ENCODE measurements at places on chromosomes 2 and 18.
A peak's percentile ranks its signal among the peaks of the same experiment; 100 is the strongest.

- DNase-seq = no peak
Measured at GRCh38 chr2:145186303-145186702, 666.4 kb upstream of the ZEB2 start.

DNA sequence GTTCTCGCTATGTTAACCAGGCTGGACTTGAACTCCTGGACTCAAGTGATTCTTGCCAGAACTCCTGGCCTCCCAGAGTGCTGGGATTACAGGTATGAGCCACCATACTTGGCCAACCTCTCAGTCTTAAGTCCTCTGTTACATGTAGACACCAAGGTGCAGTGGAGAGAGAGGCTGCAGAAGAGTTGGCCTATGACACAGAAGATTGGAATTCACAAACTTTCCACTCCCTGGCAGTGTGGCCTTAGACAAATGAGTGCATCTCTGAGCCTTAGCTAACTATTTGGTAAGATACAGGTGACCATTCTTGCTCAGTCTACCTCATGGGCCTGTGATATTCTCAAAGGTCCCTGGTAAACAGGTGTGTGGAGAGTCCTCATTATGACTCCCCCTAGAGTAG lies 159.7 kb downstream of the MYCN start:
- no peak for DNase-seq

GRCh38 chr2:216453955-216454614 lies 41.8 kb downstream of the SMARCAL1 start:
- no peak for DNase-seq

- DNase-seq = no peak
Measured at GRCh38 chr2:236964291-236964690, 121.4 kb upstream of the COPS8 start.

GRCh38 chr2:116133381-116133942 lies 1681.0 kb upstream of the DDX18 start:
- DNase-seq = no peak

- peak; percentile 67 for DNase-seq
Measured at GRCh38 chr2:74548900-74549826, 4.6 kb downstream of the LOXL3 start.

GRCh38 chr18:50203801-50204604 lies 9.1 kb upstream of the MYO5B start:
- peak; percentile 55 for DNase-seq

DNA sequence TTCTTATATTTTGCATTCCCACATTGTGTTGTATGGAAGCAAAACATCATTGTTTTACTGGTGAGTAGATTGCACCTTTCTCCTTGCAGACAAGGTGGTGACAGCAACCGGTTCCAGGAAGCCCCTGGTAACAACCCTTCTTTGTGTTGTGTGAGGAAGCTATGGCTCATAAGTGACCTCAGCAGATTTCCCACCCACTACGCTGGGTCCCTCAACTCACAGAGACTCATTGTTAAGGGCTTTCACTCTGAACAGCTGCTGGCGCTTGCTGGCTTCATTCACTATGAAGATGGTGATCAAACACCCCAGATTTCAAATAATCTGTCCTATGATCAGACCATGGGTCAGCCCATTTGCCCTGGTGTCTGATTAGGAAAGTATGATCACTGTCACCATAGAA lies 53.4 kb downstream of the WIPF1 start:
- DNase-seq = no peak

DNA sequence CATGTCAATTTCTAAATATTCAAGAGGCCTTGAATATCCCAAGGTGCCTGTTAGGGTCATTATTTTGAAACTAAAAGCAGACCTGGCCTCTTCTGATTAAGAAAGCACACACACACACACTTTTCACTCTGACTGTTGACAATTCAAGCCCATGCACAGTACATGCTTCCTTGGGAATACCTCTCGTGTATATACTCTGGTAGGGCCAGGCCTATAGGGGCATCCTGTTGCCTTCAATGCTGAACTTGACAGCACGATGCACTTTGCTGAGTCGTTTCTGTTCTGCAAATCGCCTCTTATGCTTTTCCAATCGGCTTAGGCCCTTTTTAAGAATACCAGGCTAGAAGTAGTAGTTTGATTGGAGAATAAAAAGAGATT lies 40.6 kb downstream of the IWS1 start:
- no peak for DNase-seq

DNA sequence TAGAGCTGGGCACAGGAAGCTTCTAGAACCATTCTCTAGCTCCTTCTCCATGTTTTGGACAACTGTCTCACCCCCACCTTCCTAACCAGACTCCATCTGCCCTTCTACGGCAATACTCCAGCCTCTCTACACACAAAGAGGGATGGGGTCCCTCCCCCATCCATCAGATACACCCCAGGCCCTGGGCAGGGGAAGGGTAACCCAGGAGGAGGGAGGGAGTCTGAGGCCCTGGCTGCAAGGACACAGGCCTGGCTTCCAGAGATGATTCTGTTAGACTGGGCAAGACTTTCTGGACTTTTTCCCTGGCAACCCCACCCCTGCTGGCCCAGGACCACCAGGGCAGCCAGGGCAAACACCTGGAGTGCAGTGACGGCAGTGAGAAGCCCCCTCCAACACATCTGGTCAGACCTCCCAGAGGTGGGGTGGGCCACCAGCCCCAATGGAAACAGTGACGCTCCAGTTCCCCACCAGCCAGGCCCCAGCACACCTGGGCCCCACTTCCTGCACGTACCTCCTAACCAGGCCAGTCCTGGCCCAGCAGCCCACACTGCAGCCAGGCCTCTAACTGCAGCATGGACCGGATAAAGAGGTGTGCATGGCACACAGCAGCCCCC lies 6.5 kb downstream of the CYP26B1 start:
- no peak for DNase-seq

- peak; percentile 32 for DNase-seq
Measured at GRCh38 chr2:85705680-85706039, 11.5 kb downstream of the GNLY start.

DNA sequence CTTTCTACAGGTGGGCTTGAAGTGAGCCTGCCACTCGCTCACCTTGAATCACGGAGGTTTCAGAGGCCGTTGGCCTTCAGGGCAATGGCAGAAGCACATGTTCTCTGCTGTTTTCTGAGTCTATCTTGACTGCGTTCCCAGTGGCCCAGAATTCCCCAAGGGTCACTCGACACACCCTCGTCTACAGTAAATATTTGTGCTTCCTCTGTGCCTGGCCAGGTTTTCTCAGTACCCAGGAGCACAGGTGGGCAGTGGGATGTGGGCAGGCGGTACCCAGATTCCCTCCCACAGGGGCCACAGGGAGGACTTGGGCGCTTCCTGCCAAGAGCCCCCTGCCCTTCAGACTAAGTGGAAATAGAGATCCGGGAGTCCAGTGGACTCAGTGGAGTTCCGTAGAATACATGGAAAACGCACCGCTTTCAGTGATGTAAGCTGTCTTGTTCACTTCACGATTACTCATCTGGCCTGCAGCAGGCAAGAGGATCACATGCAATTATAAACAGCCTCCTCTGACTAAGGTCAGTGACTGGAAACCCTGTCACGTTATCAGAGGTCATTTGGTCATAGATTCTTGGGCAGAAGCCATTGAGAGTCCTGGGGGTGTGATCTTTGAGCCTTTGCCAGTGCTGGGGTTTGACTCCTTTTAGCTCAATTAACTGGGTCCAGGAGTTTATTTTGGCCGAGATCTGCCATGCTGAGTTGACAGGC lies 179.8 kb downstream of the NEDD4L start:
- DNase-seq = peak; percentile 41

GRCh38 chr2:156110890-156111289 lies 221.6 kb downstream of the NR4A2 start:
- no peak for DNase-seq

DNA sequence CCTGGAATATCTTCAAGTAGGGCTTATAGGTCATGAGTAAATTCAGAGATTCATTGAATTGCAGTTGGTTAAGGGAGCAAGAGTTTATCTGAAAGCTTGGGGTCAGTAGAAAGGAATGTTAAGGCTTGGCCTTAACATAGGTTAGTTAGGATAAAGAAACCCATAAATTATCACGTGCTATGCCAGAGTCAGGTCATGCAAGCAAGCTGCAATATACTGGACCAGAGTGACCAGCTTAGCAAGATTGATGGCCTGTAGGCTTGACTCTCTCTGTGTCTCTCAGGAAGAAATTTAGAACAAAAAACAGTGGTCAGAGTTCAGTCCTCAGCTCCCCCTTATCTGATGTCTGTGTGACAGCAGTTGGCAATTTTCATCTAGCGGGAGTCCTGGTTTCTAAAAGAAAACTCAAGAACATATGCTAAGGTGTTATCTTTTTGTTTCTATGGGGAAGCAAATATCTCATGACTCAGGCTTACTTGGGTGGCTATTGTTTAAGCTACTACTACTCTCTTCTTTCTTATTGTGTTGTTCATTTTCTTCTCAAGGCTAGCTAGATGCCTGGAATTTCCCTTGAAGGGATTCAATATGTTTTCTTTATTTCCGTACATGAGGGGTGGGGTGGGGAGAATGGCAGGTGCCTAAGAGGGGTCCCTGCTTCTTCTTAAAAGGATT lies 28.7 kb upstream of the MARCO start:
- no peak for DNase-seq

DNA sequence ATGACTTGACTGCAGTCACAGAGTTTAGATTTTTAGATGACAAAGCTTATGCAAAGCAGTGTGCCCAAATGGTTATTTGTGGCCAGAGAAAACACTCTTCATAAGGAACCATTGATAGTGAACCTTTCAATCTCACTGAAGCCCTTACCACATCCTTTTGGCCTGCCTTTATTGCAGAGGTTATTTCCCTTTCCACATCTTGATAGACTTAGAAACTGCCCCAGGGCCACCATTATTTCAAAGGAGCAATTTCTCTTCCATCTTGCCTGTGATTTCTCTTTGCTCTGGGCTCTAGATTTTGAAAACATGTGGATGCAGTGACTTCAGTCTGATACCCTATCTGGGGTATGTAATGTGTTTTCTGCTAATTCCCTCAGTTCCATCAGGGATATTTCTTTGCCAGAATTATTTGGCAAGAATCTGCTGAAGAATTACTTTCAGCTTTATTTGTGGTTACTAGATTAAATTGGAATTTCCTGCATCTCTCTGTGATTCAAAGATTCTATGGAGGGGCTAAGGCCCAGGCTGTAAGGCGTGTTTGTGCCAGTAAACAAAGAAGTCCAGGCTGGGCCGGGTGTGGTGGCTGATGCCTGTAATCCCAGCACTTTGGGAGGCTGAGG lies 51.0 kb downstream of the MOGAT1 start:
- no peak for DNase-seq

DNA sequence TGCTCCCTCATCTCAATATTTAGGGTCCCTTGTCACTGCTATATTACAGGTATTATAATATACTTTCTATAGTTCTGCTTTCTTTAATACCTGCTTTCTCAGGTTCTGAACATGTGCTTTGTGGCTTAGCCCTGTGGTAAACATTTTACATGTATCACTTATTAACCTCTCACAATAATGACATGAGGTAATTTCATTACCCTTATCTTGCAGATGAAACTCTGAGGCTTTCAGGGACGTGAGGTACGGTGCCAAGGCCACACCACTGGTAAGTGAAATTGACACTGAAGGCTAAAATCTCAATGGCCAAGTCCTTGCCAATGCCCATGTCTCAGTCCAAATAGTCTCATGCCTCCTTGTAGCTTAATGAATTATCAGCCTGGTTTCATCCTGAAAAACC lies 21.7 kb downstream of the LINC00305 start:
- DNase-seq = no peak

DNA sequence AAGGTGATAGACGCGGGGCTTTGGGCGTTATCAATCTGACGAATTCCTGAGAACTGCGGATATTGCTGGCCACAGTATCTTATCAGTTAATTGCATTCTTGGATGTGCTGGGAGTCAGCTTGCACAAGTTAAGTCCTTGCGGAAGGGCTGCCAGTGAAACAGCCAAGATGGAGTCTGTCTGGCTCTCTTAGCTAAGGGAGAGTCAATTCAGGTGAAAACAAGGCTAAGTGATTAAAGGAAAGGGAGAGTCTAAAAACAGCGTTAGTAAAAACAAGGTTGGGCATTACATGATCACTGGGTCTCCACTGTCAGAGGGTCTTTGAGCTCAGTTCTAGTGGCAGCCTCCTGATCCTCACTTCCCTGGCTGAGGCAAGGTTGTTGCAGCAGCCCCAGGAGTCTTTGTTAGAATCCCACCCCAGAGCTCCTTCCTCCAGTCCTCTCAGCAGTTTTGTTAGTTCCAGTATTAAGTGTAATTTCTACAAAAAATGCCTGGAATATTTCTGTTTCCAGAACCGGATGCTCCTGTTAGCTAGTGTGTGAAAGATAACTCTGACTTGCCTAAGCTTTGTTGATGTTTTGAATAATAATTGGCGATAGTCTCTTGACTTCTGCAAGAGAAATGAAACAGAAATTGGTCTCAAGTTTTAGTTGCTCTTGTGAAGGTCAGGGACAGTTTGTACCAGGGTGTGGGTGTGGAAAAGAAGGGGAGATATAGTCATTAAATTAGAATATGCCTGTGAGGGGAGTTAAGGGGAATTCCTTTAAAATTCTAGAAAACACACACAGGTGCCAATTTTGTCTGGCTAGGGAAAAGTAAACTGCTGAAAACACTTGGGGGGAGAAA lies 10.6 kb downstream of the CFLAR start:
- no peak for DNase-seq

DNA sequence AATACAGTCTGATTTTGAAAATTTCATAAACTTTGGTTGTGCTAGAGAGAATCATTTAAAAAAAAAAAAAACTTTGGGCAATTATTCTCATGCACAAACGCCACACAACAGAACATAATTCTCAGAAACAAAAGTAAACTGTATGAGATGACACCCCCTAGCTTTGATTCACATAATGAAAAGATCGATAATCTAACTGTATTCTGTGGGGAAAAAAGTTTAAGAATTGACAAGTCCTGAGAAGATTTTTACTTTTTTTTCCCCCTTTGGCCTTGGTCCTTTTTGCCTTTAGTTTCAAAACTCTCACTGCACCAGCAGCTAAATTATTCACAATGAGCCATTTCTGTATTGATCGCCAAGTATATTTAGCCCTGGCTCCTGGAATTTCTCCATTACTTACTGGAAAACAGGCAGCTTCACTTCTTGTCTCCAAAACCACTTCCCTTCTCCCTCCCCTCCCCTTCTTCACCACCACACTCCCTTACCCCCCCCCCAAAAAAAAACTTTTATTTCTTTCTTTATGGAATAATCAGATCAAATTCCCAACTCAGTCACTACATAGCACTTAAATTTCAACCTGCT lies 2.0 kb downstream of the IKZF2 start:
- DNase-seq = no peak

GRCh38 chr2:112483042-112483473 lies 1.1 kb downstream of the TTL start:
- DNase-seq = peak; percentile 36

DNA sequence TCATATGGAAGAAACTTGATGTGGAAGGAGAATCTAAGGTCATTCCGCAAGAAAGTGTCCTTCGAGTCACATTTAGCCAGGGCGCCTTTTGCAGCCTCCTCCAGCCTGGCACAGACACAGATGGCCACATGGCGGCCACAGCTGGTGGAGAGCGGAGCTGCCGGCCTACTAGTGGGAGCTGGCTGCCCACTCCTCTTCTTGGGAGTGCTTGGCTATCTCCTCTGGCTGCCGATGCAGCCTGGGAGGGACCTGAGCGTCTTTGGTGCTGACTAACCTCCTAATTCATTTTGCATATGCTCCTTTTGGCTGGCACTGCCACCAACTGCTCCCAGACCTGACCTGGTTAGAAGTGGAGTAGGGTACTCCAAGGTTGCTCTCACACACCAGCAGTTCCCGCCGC lies 199.3 kb upstream of the MYT1L start:
- no peak for DNase-seq

GRCh38 chr18:77298172-77298571 lies 48.5 kb downstream of the GALR1 start:
- DNase-seq = no peak
